NCI-H1930 (cell line): ENCODE measurements at places on chromosomes 5 and 9.

DNA sequence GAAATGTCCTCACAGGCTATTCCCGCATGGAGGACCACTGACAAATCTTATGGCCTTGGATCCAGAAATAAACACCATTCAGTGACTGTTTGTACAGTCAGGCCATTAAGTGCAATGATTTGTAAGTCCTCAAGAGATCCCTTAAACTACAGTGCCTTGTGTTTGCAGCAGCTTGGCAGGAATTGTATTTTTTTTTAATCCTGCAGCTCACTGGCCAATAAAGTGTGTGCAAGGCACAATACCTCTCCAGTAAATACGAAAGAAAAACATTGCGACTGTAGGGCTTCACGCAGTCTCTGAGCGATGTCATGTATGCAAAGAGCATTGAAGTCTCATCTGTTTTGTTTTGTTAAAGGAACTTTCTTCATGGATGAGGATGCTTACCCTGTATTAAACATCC lies 74.2 kb upstream of the TUSC1 start:
- DNase-seq = no peak

- no peak for DNase-seq
Observed at GRCh38 chr5:155140646-155141045, 127.1 kb downstream of the KIF4B start.

GRCh38 chr9:134618163-134618832 lies 23.3 kb upstream of the COL5A1 start:
- no peak for DNase-seq

GRCh38 chr5:601771-602465 lies 10.2 kb upstream of the CEP72 start:
- no peak for DNase-seq

- DNase-seq = no peak
Observed at GRCh38 chr9:132648283-132648682, 21.5 kb downstream of the DDX31 start.

- DNase-seq = no peak
Observed at GRCh38 chr9:137251194-137251461, at the start of gene STPG3. Gene STPG3 (plus strand): TSS chr9:137251286. CDS start chr9:137251287, 1 bp downstream.
